ENCODE measurements at places on chromosomes 6 and 20.
A peak's percentile ranks its signal among the peaks of the same experiment; 100 is the strongest.

DNA sequence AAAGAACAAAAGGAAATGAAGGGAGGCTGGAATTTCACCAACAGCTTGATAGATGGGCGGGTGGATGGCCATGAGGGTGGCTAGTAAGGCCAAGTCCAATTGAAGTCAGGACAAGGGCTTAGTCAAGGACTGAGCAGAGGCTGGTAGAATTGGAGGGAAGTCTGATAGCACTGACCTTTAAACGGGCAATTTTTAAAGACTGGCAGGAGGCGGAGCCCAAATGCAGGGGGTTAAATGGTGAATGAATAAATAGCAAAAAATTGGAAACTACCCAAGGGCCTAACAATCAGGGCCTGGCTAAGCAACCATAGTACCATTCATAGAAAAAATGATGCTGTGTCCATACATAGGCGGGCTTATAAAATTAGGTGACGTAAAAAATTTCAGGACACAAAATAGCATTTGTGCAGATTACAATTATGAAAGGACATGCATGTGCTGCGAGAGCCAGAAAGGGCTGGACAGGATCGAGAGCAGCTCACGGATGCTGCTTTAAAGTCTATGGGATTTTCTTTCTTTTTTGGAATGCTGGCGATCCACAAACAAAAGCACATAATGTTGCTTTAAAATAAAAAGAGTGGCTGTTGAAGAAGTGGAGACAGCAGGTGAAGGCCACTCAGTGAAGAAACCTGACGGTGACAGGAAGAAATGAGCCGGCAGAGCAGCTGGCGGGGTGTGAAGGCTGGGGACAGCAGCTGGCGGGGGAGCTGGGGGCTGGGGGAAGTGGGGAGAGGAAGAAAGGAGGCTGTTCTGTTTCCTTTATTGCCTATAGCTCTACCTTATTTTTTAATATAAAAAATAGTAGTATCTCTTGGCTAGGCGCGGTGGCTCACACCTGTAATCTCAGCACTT lies 42.8 kb upstream of the TAF8 start:
- DNase-seq, result no peak

GRCh38 chr20:10171864-10172751 lies 46.5 kb upstream of the SNAP25 start:
- peak; percentile 1 for DNase-seq

GRCh38 chr6:131958542-131959470 lies 7.6 kb upstream of the CCN2 start:
- DNase-seq, result no peak

DNA sequence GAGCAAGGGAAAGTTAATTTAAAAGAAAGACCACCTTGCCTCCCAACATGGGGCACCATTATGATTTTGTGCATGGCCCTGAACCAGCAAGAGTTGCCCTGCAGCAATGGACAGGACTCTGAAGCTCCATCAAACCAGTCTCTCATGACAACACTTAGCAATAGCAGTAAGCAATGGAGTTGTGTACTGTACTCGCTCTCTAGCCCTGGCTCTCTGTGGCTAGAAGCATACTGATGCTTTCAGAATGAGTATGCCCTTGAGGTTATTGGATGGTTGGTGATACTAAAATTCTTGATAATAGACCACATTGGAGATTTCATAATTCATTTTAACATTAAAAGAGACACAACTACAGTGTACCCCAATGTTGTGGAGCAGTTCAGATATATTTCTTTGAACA lies 23.2 kb upstream of the LMBRD1 start:
- DNase-seq, result no peak

DNA sequence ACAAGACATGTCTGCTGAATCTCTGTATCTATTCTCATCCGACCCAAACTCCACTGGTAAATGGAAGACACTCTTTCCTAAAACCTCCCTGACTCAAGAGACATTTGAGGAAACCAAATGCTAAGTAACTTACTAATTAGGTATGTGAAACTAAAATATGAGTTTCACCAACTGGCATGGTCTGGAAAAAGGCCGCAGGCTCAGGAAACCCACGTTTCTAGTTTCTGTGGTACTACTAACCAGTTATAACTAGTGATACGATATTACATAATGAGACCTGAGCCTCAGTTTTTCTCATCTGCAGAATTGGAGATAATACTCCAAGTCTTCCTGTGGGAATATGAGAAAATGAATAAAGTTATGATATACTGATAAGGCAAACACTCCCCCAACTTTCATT lies 39.9 kb downstream of the ZNF391 start:
- no peak for DNase-seq

DNA sequence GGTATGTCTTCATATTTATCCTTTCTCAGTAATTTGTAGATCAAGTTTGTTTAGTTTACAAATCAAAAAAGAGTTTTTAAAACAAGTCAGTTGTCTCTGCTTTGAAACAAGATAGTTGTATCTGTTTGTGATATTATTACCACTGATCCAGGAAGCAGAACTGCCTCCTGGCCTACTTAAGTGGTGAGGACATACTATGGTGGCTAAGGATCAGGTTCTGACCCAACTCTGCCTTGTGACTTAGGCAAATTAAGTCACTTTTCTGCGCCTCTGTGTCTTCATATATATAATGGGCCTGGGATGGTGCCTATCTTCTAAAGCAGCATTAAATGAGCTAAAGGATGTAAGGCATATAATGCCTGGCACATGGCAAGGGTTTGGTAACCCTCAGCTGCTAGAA lies 8.7 kb downstream of the ANKS1A start:
- no peak for DNase-seq

DNA sequence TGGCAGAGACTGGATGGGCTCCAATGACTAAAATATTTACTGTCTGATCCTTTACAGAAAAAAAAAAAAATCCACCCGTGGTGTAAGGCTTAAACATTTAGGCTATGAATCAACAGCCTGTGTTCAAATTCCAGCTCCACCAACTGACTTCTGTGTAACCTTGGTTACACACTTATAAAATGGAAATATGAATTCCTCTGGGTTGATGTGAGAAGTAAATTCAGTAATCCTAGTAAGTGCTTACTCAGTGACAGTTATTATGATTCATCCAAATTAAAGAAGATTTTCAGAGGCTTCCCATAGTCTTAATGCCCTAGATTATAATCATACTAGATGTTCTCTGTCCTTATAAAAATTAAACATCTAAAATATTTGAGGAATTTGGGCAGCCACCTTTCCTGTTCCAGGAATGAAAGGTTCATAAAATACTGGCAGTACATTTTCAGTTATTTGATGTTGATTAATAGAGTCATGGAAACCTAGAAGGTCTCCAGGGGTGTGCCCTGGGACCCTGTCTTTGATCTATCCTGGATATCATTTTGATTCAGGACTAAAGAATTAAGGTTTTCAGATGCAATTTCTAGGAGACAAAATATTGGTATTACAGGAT lies 180.3 kb upstream of the ZNF217 start:
- DNase-seq, result no peak

- DNase-seq, result no peak
Measured at GRCh38 chr6:44342489-44342888, at the start of gene SPATS1. TSS of gene SPATS1 (plus strand) at chr6:44342650. CDS start at chr6:44343096, 446 bp downstream.

DNA sequence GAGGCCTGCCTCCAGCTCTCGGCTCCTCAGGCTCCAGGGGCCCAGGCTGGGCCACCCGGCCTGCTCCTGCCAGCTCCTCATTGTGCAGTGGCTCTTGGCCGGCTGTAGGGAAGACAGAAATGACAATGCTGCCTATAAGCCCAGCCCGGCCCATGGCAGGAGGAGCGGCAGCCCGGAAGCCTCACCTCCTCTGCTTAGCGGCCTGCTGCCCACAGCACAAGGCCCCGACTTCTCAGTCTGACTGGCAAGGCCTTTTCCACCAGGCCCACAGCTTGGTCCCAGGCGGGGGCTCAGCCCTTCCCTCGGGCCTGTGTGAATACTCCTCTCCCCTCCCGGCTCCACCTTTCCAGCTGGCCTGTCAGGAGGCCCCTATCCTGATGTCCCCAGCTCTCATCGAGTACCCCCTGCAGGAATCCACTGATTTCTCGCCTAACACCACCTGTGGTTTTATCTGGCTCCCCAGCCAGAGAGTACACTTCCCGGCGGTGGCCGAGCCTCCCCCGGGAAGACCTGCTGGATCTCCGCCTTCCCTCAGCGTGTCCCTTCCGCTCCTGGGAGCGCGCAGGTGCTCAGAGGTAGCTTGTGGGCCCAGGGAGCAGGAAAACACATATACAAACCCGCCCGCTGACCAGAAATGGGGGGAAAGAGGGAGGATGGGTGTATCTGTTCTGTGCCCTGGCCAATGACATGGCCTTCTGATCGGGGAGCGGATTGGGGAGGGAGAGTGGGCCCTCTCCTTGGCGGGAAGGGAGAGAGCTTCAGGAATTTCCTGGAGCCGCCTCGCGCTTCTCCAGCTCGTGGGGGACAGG lies 963 bp downstream of the DDRGK1 start:
- DNase-seq, result peak; percentile 59

GRCh38 chr6:7996538-7997111 lies 67.6 kb downstream of the BLOC1S5 start:
- DNase-seq, result no peak

Measured in GM06990 (cell line).